ENCODE measurements at places on chromosomes 13 and 19.

DNA sequence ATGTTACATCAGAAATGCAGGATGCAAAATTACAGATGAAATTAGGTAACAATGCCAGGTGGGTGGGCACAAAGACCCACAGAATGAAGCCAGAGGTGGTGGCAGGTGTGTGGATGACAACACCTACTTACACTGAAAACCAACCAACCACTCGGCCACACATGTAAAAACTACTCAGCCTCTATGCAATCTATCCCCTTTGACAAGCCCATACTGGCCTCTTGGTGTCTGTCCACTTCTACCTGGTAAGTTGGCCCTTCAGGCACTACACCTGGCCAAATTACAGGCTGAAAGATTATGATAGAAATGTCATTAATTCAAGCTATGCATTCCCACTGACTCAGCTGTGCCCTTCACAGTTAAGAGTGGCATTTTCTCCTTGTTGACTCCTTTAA is 50.0 kb downstream of the BRD4 start:
- no peak for DNase-seq

DNA sequence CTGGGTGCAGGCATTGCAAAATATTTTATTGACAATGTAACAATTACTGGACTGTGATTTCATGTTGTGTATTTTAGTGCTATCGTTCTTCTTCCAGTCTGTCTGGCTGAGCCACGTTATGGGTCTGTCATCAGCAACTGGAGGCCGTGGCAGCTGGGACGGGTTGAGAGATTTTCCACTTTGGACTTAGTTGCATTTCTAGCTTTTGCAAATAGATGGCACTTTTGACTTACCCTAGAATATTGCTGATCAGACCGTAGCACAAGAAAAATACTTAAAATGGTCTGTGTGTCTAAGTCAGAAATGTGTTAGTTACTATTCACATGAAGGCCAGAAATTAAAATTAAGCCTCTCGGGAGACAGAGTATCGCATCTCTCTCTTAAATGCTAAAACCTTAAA is 211.1 kb downstream of the TEX29 start:
- no peak for DNase-seq

DNA sequence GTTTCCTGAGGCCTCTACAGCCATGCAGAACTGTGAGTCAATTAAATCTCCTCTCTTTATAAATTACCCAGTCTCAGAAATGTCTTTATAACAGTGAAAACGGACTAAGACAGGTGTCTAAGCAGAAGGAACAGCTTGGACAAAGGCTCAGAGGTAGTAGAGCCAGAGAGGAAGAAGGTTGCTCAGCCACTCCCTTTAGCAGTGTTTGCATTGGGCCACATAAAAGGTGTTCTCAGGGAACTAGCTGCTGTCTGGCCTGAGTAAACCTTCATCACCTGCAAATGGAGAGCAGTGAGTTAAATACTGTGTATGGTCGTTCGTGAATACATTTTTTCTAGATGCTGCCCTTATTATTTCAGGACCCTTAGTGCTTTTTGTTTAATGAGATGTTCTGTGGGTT is 383.4 kb downstream of the EFNB2 start:
- DNase-seq, result no peak

GRCh38 chr19:52896431-52897137 is 851 bp downstream of the ZNF320 start:
- peak; percentile 48 for DNase-seq

- no peak for DNase-seq
Observed at GRCh38 chr13:28707629-28708427, 10.9 kb downstream of the SLC46A3 start.

DNA sequence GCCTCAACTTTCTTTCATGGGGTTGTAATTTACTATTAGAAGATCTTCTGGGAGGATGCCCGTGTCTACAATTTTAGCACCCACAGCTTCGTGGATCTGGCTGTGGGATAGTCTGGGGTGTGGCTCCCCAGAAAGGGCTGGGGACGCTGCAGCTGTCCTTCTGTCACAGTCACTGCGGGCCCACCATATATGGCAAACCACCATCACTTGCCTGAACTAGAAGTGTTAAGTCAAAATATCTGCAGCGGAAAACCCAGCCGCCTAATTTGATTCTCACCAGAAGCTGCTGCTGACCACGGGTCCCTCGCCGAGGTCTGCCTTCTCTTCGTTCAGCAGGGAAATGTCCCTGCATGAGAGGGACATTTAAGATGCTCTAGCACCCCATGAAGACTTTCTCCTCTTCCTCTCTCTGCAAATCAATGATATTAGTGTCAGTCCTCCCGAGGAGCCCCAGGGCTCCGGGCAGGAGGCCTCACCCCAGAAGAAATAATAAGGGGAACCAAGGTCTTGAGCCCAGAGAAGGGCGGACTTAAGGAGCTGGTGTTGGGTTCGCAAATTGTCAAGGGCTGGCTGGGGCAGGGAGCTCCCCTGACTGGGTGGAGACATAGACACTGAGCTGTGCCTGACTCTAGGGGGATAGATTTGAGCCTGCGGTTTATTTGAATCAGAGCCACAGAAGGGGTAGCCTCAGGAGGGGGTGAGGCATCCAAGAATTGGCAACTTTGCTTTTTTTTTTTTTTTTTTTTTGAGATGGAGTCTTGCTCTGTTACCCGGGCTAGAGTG is 3.0 kb upstream of the MATK start:
- DNase-seq, result no peak

DNA sequence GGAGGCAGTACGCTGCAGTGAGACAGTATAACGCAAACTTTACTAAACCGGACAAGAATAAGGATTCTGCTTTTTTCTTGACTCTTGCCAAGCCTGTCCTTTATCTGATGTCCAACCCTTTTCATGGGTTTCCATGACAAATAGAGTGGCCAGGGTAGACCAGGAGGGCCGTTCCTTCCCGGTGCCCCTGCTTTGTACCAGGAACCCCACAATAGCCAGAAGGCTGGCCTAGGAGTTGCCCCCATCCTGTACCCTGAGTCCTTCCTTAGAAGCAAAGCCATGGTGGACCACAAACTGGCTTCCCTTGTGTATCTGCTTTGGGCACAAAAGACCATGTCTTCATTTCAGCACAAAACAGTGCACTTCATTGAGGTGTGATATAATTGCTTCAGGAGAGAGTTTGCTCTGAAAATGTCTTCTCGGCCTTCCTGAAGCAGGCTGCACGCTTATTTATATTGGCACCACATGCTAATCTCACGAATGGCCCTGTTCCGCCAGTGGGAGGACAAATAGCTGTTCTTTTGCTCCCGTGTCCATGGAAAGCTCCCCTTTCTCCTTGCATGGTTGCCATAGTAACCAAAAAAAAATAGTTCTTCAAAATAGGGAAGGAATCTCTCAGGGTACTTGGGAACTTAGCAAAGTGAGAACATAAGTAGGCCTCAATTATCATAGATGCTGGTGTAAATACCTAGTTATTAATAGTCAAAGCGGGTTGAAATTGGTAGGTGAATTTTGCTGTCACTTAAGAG is 222.1 kb downstream of the ZIC5 start:
- DNase-seq, result no peak

- DNase-seq, result no peak
Observed at GRCh38 chr19:57441979-57442752, 7.0 kb downstream of the ZNF749 start.

GRCh38 chr13:98007001-98007400 is 53.5 kb downstream of the IPO5 start:
- DNase-seq, result no peak

GRCh38 chr19:40831502-40832430 is 18.5 kb downstream of the CYP2A6 start:
- DNase-seq, result peak; percentile 52

GRCh38 chr19:2805261-2805900 is 14.3 kb upstream of the ZNF554 start:
- no peak for DNase-seq

DNA sequence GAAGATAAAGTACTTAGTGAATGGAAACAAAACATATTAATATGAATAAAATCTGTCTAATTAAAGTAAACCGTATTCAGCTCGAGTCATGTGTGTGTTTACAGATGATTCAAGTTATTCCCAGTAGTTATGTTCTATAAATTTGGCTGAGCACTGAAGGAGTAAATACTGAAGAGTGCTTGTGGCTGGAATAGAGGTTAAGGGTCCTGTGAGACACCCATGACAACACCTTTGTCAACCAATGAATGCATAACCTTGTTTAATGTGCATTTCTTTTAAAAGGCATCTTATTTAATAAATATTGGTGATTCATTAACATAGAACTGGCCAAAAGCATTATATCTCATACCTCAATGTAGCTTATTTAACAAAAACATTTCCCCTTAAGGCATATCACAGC is 577.8 kb upstream of the SLITRK5 start:
- no peak for DNase-seq

GRCh38 chr13:37700887-37701286 is 102.3 kb upstream of the POSTN start:
- no peak for DNase-seq

DNA sequence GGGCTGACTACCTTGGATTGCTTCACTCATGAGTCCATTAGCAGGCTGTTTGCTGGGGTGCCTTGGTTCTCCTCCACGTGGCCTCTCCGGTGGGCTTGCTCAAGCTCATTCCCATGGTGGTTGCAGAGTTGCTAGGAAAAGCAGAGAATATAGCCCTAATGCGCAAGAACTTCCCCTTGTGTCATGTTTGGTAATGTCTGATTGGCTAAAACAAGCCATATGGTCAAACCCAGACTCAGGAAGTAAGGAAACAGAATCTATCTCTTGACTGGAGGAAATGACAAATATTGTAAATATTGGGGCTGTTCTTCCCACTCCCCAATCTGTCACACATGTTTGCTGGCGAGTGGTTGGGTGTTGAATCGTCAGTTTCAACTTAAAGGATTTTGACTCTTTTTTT is 12.1 kb downstream of the NFILZ start:
- no peak for DNase-seq

- DNase-seq, result no peak
Observed at GRCh38 chr19:47313754-47314295, 4.2 kb downstream of the C5AR1 start.

DNA sequence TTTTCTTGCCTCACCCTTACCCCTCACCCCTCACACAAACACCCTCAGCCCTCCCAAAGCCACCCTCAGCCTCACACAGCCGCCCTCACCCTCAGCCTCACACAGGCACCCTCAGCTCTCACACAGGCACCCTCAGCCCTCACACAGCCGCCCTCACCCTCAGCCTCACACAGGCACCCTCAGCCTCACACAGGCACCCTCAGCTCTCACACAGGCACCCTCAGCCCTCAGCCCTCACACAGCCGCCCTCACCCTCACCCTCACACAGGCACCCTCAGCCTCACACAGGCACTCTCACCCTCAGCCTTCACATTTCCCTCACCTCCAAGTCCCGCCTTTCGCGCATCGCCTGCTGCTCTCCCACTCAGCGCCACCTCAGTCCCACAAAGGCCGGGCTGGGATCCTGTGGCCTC is 287 bp upstream of the ZSCAN22 start:
- DNase-seq, result no peak

DNA sequence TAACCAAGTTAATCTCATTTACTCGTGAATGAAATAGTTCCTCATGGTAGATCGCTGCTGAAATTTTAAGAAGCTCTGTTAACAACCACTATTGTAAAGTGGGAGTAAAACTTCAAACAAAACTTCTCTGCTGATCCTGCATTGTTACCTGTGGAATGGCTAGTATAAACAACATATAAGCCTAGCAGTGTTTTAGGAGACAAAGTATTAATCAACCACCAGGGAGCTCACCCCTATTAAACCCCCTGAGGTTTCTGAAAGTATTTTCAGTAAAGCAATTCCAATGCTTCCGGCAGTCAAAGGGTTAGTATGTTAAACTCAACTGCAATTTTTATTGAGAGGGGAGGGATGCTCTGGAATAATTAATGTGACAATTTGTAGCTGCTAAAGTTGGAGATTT is 30.0 kb upstream of the PCDH17 start:
- no peak for DNase-seq

DNA sequence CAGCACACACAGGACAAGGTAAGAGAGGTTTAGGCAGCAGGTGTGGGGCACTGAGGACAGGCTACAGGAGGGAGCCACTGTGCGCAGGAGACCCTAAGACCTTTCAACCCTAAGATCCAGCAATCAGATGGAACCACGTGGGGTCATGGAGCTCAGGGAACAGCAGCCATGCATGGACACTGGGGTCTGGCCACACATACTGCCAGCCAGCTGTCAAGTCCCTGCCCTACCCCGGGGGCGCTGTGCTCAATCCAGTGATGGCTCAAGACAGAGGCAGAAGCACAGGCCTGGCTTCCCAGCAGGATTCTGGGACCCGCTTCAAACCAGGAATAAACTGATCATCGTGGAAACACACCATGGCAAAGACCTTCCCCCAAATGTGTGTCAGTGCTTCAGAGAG is 25.5 kb upstream of the EPHX3 start:
- no peak for DNase-seq

DNA sequence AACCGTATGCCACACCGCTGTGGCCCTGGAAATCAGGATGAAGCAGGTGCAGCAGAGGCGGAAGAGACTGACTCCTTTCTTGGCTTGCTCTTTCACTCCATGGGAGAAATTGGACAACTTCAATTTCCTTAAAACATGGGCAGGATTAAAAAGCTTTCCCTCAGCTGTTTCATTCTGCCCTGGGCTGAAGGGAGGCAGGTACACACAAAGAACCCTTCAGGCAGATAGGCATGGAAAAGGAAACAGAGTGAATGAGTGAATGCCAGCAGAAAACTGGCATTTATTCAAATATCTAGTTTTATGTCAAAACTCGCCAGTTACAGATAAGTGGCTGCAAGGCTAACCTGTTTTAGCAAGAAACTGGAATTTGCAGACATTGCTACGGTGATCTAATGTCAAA is 71.0 kb upstream of the SLC15A1 start:
- no peak for DNase-seq

DNA sequence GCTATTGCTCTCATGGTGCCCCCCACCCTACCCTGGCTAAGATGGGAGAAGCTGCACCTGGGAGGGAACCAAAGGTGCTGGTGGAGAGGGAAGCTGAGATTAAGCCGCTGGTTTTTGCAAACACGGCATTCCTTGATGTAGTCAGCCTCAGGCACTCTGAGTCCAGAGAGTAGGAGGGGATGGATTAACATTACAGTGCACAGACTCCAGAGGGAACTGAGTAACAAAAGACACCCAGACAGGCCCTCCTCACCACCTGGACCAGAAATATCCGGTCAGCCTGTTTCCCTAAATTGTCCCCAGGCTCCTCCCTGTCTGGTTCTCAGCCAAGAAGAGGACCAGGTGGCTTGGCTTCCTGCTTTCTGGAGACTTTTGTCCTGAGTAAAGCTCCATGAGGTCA is 28.9 kb upstream of the PABPC3 start:
- DNase-seq, result no peak

DNA sequence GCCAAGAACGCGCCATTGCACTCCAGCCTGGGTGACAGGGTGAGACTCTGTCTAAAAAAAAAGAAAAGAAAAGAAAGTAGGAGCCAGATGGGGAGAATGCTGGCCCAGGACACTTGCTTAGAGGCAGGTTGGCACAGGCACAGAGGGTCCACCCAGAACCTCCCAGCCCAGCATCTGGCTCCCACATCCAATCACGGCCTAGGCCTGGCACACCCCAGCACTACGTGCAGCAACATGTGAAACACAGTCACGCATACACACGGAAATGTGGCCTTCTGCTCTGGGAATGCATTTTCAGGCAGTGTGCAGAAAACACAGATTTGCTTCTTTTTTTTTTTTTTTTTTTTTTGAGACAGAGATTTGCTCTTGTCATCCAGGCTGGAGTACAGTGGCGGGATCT is 20.9 kb upstream of the FOSB start:
- no peak for DNase-seq

- no peak for DNase-seq
Observed at GRCh38 chr13:101707659-101708058, 255.2 kb downstream of the ITGBL1 start.
